K562 (cell line): ENCODE measurements at places on chromosomes 1 and 21. TPM values are rescaled to one million over a fixed set of nuclear protein-coding genes. Genes with fewer than 3 reads are reported as not detected.

Gene CDCA8
- 72.5 and 81.8 TPM in 2 replicates for total RNA-seq

Gene PBXIP1
- 6.3 and 8.3 TPM in 2 replicates for total RNA-seq

DNA sequence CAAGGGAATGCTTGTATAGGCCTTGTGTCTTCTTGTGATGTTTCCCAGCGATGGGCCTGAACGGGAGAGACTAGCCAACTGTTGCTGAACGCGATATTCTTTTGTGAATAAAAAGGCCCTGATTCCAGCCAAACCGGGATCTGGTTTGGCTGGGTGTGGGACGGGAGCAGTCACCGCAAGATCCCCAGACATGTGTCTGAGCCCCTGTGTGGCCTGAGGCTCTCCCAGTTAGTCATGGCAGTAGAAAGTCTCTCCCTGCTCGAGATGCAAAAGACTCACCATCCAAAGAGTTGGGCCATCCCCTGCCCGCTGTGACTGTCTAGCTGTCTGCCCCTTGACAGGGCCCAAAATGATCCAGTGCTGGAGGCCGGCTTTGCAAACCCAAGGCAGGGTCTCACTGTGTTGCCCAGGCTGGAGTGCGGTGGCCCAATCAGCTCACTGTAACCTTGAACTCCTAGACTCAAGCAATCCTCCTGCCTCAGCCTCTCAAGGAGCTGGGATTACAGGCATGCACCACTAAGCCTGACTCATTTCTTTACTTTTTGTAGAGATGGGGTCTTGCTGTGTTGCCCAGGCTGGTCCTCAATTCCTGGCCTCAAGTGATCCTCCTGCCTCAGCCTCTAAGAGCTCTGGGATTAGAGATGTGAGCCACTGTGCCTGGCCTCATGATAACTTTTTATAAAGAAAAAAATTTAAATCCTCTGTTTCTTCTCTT lies 56.4 kb downstream of the KIF26B start:
- H3K4me3 ChIP-seq, result no peak overlapping the region
- DNase-seq, result no peak
- H3K27ac ChIP-seq, result no peak overlapping the region
- H3K4me1 ChIP-seq, result no peaks in the 10 kb centered on the region
- H3K36me3 ChIP-seq, result no peaks in the 10 kb centered on the region

Gene C1orf141
- 0.18 TPM in 1 of 2 replicates, not detected in the other for total RNA-seq

GRCh38 chr1:237590386-237590785 lies 300.3 kb downstream of the ZP4 start:
- no peaks in the 10 kb centered on the region for H3K36me3 ChIP-seq
- no peak overlapping the region for H3K27ac ChIP-seq
- no peaks in the 10 kb centered on the region for H3K4me1 ChIP-seq
- no peak overlapping the region for H3K4me3 ChIP-seq
- no peak for DNase-seq

Gene CCNL2
- total RNA-seq, result 141 and 167 TPM in 2 replicates

DNA sequence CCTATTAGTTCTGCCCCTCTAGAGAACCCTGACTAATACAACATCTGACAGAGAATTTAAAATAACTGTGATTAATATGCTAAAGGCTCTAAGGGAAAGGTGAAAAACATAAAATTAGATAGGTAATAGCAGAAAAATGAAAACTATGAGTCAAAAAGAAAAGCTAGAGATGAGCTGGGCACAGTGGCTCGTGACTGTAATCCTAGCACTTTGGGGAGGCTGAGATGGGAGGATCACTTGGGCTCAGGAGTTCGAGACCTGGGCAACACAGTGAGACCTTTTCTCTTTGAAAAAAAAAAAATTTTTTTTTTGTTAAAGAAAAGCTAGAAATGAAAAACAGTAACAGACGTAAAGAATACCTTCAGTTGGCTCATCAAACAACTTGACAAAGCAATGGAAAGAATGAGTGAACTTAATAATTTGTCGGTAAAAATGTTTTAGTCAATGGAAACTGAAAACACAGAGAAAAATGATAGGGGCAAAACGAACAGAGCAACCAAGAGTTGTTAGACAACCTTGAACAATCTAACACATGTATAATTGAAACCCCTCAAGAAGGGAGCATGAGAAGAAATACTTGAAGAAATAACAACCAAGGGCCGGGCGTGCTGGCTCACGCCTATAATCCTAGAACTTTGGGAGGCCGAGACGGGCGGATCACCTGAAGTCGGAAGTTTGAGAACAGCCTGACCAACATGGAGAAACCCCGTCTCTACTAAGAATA lies 132.9 kb upstream of the GFI1 start:
- no peak for DNase-seq
- H3K27me3 ChIP-seq, result no peaks in the 10 kb centered on the region
- H3K27ac ChIP-seq, result no peak overlapping the region
- H3K4me3 ChIP-seq, result no peak overlapping the region
- no peaks in the 10 kb centered on the region for H3K4me1 ChIP-seq
- H3K36me3 ChIP-seq, result peaks cover 10% of the 10 kb centered on the region; the same call in 1 of the 3 replicates

Gene CELA2A
- total RNA-seq, result 0.47 and 0.62 TPM in 2 replicates

DNA sequence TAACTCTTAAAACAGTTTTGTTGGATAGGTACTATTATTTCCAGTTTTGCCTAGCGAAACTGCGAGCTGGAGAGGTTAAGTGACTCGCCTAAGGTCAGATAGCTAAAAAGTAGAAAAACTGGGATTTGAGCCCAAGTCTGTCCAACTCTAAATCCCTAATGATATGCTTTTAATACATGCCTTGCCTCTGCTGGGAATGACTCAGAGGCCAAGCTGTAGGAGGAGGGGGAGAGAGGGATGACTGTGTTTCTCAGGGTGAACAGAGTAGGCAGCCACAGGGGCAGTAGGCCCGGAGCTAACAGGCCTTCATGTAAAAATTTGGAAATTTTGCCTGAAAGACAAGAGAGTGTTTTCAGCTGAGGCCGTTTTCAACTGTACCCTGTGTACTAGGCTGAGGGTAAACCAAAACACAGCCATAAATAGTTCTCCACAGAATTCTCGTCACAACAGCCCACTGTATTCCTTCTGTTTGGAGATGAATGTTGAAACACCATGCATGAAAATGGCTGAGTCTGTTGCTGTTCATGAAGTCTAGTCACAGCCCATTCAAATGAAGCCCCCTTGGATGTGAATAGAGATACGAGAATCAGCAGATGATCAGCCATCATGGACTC lies 107.5 kb upstream of the HOOK1 start:
- H3K4me1 ChIP-seq, result no peaks in the 10 kb centered on the region
- no peaks in the 10 kb centered on the region for H3K36me3 ChIP-seq
- H3K4me3 ChIP-seq, result no peak overlapping the region
- DNase-seq, result peak; percentile 7
- no peaks in the 10 kb centered on the region; the same call in 1 of the 3 replicates for H3K27me3 ChIP-seq

DNA sequence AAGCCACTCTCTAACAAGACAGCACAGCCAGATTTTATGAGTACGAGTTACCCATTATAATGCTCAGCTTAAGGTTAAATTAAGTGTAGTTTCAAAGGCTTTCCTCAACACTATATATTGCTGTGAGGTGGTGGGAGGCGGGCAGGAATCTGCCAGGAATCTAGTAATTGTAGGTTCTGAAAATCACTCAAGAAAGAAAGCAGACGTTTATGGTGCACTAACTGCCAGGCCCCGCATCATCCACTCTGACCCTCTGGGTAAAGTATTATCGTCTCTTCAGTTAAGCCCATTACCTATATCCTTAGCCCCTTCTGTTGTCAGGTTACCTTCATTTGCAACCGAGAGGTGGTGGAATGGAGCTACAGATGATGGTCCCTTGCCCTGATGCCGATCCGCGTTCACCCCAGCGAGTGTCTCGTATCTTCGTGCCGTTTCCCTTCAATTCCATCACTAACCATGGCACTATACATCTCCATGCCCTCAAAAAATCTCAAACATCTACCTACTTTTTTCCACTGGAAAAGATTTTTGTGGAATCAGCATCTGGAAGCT lies 12.4 kb downstream of the HMGN1 start:
- DNase-seq, result no peak
- no peak overlapping the region for H3K4me3 ChIP-seq
- peaks cover 11% of the 10 kb centered on the region; the same call in 1 of the 2 replicates for H3K4me1 ChIP-seq
- no peak overlapping the region for H3K27ac ChIP-seq
- peaks cover 6% of the 10 kb centered on the region; the same call in 1 of the 3 replicates for H3K36me3 ChIP-seq

Gene FAM110D
- total RNA-seq, result 0.58 and 0.62 TPM in 2 replicates

Gene WNT9A
- total RNA-seq, result 0.04 and 0.16 TPM in 2 replicates

GRCh38 chr1:59124166-59124565 lies 172.7 kb upstream of the FGGY start:
- H3K27me3 ChIP-seq, result 0 out of 2 replicates have a peak, but pooled peaks cover 5% of the 10 kb centered on the region
- H3K4me1 ChIP-seq, result no peaks in the 10 kb centered on the region
- DNase-seq, result no peak
- H3K36me3 ChIP-seq, result no peaks in the 10 kb centered on the region
- no peak overlapping the region for H3K4me3 ChIP-seq
- H3K27ac ChIP-seq, result no peak overlapping the region

Gene ZBTB37
- total RNA-seq, result 10.2 and 10.5 TPM in 2 replicates

DNA sequence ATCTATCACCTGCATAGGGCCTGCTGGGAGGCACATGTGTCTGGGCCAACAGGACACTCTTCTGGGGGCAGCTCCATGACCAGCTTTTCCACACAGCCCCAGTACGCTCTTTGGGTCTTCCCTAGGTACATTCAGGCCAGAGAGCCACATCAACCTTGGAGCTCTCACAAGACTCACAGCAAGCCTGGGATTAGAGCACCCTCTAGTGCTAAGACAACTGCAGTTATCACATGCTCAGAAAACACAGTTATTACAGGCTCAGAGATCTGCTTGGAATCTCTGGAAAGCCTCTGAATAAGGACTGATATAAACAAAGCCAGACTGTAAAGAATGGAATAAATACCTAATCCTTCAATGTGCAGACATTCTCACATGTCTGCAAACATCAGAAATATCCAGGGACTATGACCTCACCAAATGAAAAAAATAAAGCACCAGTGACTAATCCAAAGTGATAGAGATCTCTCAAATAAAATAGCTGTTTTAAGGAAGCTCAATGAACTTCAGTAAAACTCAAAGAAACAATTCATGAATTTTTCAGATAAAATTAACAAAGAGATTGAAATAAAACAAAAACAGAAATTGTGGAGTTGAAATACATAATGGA lies 563.9 kb upstream of the NR5A2 start:
- no peaks in the 10 kb centered on the region for H3K27me3 ChIP-seq
- no peak for DNase-seq
- no peak overlapping the region for H3K27ac ChIP-seq
- no peaks in the 10 kb centered on the region for H3K4me1 ChIP-seq

Gene LIPI
- not detected in 2 replicates for total RNA-seq

Gene ZNF672
- total RNA-seq, result 57.9 and 61.2 TPM in 2 replicates

Gene GSTM5
- total RNA-seq, result not detected in 2 replicates

GRCh38 chr1:200386416-200386815 lies 23.4 kb downstream of the ZNF281 start:
- no peak overlapping the region for H3K27ac ChIP-seq
- H3K27me3 ChIP-seq, result peaks cover 11% of the 10 kb centered on the region
- H3K4me3 ChIP-seq, result no peak overlapping the region
- no peaks in the 10 kb centered on the region for H3K36me3 ChIP-seq

GRCh38 chr21:42861848-42862400 lies 17.4 kb downstream of the WDR4 start:
- DNase-seq, result no peak
- H3K27me3 ChIP-seq, result no peaks in the 10 kb centered on the region
- no peak overlapping the region for H3K27ac ChIP-seq
- peaks cover 95% of the 10 kb centered on the region for H3K36me3 ChIP-seq

GRCh38 chr1:16048573-16049189 lies 5.1 kb downstream of the CLCNKB start:
- H3K27me3 ChIP-seq, result no peaks in the 10 kb centered on the region
- no peaks in the 10 kb centered on the region for H3K36me3 ChIP-seq
- H3K4me1 ChIP-seq, result peaks cover 15% of the 10 kb centered on the region; the same call in 2 of the 3 replicates
- peak overlapping the region; percentile 45 for H3K4me3 ChIP-seq

DNA sequence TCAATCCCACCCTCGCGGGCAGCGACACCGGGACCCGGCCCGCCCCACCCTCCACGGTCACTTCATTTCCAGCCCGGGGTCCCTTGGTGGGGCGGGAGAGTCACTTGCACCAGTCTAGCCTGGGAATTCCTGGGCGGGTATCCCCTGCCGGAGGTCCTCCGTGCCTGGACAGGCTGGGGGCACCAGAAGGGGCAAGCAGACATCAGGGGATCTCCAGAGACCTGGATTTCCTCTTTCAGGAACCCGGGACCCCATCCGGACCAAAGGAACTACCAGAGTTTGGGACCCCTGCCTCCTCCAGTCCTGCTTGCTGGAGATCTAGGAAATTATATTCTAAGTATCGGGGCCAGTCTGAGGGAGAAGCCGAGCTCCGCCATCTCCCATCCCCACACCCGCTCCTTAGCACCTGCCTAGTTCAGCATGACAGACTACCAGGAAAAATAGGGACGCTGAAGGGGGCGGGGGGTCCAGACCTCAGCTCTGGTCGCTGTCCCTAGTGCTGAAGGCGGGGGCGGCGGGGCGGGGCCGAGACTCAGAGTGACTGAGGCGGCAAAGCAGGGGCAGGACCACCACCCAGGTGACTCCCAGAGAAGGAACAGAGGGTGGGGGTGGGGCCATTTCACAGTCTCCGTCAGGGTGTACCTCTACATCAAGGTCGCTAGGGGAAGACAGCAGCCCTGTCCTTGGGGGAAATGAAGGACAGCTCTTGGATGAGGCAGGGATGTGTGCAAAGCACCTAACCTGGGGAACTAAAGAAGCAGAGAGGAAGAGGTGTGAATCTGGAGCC lies 832 bp downstream of the HCN3 start:
- no peaks in the 10 kb centered on the region for H3K27me3 ChIP-seq
- DNase-seq, result peak; percentile 85
- H3K27ac ChIP-seq, result no peak overlapping the region
- peak overlapping the region; percentile 57 for H3K4me3 ChIP-seq

Gene LAMC1
- total RNA-seq, result 0.60 and 0.71 TPM in 2 replicates

GRCh38 chr1:90391126-90391525 lies 326.0 kb downstream of the BARHL2 start:
- no peaks in the 10 kb centered on the region for H3K4me1 ChIP-seq
- DNase-seq, result no peak
- H3K4me3 ChIP-seq, result no peak overlapping the region
- H3K36me3 ChIP-seq, result no peaks in the 10 kb centered on the region
- H3K27me3 ChIP-seq, result no peaks in the 10 kb centered on the region

GRCh38 chr1:100657876-100658715 lies 61.4 kb upstream of the VCAM1 start:
- no peak for DNase-seq
- H3K36me3 ChIP-seq, result no peaks in the 10 kb centered on the region
- H3K4me3 ChIP-seq, result no peak overlapping the region
- H3K27me3 ChIP-seq, result no peaks in the 10 kb centered on the region; the same call in 1 of the 2 replicates
- H3K27ac ChIP-seq, result no peak overlapping the region
- no peaks in the 10 kb centered on the region for H3K4me1 ChIP-seq

DNA sequence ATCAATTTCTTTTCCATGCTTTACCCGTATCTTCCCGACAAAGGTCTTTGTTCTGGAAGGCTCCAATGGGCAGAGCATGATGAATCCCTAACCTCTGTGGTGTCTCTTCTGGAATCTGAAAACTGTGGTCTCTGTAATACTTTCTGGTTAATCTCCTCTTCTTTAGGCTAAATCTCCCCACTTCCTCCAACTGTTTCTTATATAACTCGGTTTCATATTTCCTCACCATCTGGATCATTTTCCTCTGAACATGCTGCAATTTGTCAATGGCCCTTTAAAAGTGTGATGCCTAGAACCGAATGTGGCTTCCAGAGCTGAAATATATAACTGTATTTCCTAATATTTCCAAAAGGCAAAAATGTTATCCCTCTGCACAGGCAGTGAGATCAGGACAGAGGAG lies 66.1 kb downstream of the ALG14 start:
- no peaks in the 10 kb centered on the region for H3K27me3 ChIP-seq
- DNase-seq, result no peak
- no peak overlapping the region for H3K27ac ChIP-seq
- H3K4me1 ChIP-seq, result peaks cover 2% of the 10 kb centered on the region; the same call in 2 of the 3 replicates

Gene NR5A2
- total RNA-seq, result 0.25 and 0.33 TPM in 2 replicates

Gene NIBAN1
- 20.4 and 26.6 TPM in 2 replicates for total RNA-seq

GRCh38 chr1:196152975-196153374 lies 455.3 kb downstream of the KCNT2 start:
- no peak overlapping the region for H3K4me3 ChIP-seq
- H3K4me1 ChIP-seq, result no peaks in the 10 kb centered on the region
- H3K27me3 ChIP-seq, result no peaks in the 10 kb centered on the region
- H3K27ac ChIP-seq, result no peak overlapping the region
